ENCODE measurements at places on chromosomes 2 and 18. TPM values are rescaled to one million over a fixed set of nuclear protein-coding genes. Genes with fewer than 3 reads are reported as not detected.

GRCh38 chr2:99858951-99859596, 283.3 kb downstream of the AFF3 start:
- no peaks in the 10 kb centered on the region for H3K36me3 ChIP-seq
- H3K4me3 ChIP-seq: no peak overlapping the region

DNA sequence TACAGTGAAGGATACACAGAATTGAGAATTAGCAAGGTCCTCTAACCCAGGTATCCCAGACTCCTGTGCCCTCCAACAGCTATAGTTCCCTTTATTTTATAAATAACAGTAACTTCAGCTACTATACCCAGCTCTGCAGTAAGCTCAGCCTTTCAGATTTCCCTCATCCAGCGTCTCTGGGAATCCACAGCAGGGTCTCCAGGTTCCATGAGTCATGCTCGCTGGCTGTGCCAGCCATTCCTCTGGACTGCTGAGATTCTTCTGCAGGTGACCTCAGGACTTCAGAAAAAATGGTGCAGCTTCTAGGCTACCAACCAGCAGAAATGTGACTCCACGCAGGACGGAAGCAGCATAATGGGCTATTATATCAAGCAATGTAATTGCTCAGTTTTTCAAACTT, 419.3 kb downstream of the ZNF516 start:
- H3K4me1 ChIP-seq: no peaks in the 10 kb centered on the region
- H3K4me3 ChIP-seq: no peak overlapping the region
- DNase-seq: no peak
- H3K27me3 ChIP-seq: peaks cover 13% of the 10 kb centered on the region
- no peak overlapping the region for H3K27ac ChIP-seq

- no peaks in the 10 kb centered on the region for H3K4me1 ChIP-seq
- DNase-seq: no peak
- H3K36me3 ChIP-seq: no peaks in the 10 kb centered on the region
- H3K27me3 ChIP-seq: peaks cover 26% of the 10 kb centered on the region
- H3K4me3 ChIP-seq: no peak overlapping the region
These were observed 65.7 kb downstream of the MCFD2 start for GRCh38 chr2:46849721-46850556.

DNA sequence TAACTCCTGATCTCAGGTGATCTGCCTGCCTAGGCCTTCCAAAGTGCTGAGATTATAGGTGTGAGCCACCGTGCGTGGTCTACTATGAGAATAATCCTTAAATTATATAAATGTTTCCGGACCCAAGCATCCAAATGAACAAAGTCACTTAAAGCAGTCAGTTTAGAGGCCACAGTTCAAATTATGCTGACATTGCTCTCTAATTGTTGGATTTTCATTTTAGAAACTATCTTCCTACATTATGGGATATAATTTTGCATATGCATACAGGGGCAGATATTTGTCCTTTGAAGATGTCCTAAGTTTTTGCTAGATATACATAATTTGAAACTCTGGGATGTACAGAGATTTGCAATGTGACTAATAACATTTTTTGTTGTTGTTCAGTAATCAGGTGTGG, 390.1 kb downstream of the RND3 start:
- no peaks in the 10 kb centered on the region for H3K4me1 ChIP-seq
- no peak overlapping the region for H3K4me3 ChIP-seq
- no peak for DNase-seq
- no peaks in the 10 kb centered on the region for H3K27me3 ChIP-seq
- H3K36me3 ChIP-seq: no peaks in the 10 kb centered on the region
- H3K27ac ChIP-seq: no peak overlapping the region

HPCAL1 gene
- 52.0 TPM for total RNA-seq

DNA sequence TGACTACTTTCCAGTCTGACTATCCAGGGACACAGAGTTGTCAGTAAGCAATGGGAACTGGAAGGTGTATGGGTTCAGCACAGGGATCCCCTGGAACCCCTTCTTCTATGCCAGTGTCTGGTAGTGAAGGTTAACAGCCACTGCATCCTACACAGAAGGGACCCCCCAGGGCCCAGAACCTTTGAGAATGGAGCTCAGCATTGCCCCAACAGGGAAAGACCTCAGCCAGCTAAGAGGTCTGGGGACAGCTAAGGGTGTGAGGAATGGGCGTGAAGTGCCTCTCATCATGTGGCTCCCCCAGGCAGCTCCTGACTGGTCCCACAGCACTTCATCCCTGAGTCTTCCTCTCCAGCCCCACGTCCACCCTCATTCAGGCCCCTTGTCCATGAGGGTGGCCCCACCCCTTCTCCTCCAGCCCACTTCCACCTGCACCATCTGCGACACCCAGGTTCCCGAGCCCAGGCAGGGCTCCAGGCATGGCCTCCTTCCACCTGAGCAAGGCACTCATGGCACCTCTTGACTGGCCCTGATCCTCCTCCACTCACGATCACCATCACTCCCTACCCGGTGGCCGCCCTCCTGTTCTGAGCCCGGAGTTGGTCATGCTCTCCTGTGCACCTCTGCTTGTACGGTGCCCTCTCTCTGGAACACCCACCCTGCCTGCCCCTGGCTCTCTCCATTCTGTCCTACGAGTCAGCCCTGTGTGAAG, 77.1 kb downstream of the SFXN5 start:
- no peaks in the 10 kb centered on the region for H3K27me3 ChIP-seq
- no peak overlapping the region for H3K4me3 ChIP-seq
- no peak overlapping the region for H3K27ac ChIP-seq
- H3K36me3 ChIP-seq: no peaks in the 10 kb centered on the region

Data from activated T-cell treated with anti-CD3 and anti-CD28 coated beads, Interleukin-2, amount 50 U/mL, for 72 hours (primary cell).